NCI-H1092 (cell line): ENCODE measurements at places on chromosomes 1 and 21.
A peak's percentile ranks its signal among the peaks of the same experiment; 100 is the strongest.

DNA sequence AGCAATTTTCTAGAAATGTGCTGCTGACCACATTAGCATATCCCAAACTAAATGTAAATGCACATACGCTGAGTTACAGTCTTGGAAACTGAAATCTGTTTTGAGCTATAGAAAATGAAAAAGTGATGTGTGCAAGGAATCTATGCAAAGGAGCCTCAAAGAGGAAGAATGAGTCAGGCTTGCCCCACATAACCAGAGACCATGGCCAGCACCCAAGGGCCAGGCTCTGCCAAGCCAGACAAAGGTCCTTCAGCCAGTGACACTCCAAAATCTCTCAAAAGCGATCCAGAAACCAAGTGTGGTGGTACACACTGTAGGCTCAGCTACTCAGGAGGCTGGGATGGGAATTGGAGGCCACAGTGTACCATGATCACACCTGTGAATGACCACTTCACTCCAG is 195.2 kb downstream of the TOMM20 start:
- no peak for DNase-seq

DNA sequence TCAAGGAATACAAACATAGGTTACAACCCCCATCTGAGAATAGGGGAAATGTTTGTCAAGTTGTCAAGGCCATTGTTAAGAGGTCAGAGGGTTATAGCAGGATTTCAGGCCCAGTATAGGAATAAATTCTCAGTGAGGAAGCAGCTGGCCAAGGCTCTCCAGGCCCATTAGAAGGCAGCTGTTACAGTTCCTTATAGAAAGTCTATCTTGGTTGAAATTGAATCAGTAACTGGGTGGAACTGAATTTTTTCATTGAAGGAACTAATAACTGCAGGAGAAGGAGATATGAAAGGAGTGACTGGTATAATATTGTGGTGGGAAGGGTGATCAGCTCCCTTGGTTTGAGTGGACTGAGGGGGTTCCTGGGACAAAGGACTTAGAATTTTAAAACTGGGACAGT is 134.1 kb downstream of the CYYR1 start:
- DNase-seq: no peak

DNA sequence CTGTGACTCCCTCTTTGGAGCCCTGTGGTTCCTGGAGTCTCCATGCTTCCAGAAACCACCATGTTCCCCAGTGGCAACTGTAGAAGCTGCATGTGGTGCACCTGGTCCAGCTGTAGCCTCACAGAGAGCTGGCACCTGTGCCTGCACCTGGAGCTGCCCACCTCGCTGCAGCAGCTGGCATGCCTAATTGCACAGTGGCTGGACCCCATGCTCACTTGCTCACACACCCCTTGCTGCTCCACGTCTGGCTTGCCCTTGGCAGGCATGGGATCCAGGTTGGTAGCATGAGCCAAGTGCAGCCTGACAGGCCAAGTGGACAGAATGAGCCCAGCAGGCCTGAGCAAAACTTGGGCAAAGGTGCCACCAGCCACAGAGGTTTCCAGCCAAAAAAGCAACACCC is 680.1 kb downstream of the MATN1 start:
- no peak for DNase-seq

DNA sequence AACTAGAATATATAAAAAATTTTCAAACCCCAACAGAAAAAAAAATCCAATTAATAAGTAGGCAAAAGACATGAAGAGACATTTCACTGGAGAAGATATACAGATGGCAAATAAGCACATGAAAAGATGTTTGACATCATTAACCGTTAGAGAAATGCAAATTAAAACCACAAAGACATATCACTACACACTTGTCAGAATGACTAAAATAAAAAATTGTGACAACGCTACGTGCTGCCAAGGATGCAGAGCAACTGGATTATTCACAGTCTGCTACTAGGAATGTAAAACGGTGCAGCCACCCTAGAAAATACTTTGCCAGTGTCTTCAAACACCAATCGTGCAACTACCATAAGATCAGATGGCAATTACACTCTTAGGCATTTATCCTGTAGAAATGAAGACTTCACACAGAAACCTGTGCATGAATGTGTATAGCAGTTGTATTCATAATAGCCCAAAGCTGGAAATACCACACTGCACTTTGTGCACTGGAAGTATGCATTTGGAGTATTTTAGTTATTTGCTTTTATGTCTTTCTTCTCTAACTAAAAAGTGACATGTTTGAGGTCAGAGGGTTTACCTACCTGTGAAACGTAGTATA is 75.3 kb upstream of the PALMD start:
- DNase-seq: no peak

- peak; percentile 83 for DNase-seq
Observed at GRCh38 chr1:216750031-216750627, 26.9 kb upstream of the ESRRG start.

GRCh38 chr1:18090636-18091035 is 17.0 kb upstream of the IGSF21 start:
- no peak for DNase-seq
